ENCODE measurements at places on chromosomes 6 and 20.

GRCh38 chr6:167552961-167553735, 228.3 kb downstream of the TTLL2 start:
- no peak for DNase-seq

DNA sequence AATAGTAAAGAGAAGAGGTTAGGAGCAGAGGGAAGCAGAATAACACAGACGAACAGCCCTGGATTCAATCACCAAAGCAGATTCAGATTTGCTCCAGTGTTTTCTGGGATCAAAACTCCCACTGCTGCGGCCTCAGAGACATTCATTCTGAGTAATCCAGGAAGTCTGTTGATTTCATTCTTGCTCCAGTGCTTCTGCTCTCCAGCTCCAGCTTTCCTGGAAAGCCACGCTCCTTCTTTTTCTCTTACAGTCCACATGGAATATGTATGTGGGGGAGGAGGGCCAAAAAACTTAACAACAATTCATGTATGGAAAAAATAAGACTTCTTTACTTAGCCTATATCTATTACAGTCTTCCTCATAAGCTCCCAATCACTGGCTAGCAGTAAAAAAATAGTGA, 26.4 kb upstream of the UST start:
- no peak for DNase-seq

GRCh38 chr20:6104493-6105188, 18.2 kb downstream of the FERMT1 start:
- no peak for DNase-seq

- DNase-seq = peak; percentile 1
Measured at GRCh38 chr6:21987501-21987957, 309.3 kb downstream of the PRL start.

GRCh38 chr6:101662111-101662897, 268.8 kb downstream of the GRIK2 start:
- no peak for DNase-seq

- no peak for DNase-seq
Measured at GRCh38 chr6:64482631-64483030, 847.0 kb downstream of the PHF3 start.

GRCh38 chr6:63637865-63638445, 2.4 kb downstream of the PHF3 start:
- no peak for DNase-seq

- no peak for DNase-seq
Measured at GRCh38 chr6:79607000-79607399, 24.1 kb upstream of the SH3BGRL2 start.

GRCh38 chr20:47304287-47304686, 52.2 kb downstream of the ZMYND8 start:
- no peak for DNase-seq

GRCh38 chr20:18879262-18879661, 65.7 kb downstream of the SCP2D1 start:
- DNase-seq = no peak

DNA sequence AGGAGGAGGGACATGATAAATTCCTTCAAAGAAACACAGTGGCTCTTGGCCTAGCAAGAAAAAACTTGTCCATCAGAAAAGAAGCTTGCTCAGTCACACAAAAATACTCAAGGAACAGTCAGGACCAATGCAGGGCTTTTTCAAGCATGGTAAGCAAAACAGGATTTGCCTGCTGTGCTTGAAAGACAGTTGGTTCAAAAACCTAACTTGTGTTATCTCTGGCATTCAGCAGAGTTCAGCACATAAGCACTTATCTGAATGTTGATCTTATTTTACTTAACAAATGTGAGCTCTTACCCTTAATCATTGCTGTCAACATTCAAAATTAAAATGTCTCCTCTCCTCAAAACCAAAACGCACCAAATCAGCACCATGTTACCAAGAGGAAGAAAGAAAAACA, 38.3 kb downstream of the ATG5 start:
- DNase-seq = no peak

GRCh38 chr20:62426699-62427131, 624 bp downstream of the RBBP8NL start:
- DNase-seq = no peak

GRCh38 chr6:340991-341827, 48.9 kb downstream of the DUSP22 start:
- DNase-seq = no peak

DNA sequence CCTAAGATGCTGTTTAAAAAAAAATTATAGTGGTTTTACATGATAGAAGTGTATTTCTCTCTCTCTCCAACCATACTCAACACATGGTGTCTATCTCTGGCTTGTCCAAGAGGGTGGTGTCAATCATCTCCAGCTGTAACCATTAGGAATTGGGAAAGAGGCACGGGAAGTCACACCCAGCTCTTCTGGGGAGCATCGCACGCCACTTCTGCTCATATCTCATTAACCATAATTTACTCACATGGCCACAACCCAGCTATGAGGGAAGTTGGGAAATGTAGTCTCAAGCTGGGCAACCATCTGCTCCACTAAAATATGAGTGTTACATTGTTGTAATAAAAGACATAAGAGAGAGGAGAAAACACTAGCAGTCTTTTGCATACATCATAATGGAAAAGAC, 30.4 kb upstream of the TSHZ2 start:
- no peak for DNase-seq

DNA sequence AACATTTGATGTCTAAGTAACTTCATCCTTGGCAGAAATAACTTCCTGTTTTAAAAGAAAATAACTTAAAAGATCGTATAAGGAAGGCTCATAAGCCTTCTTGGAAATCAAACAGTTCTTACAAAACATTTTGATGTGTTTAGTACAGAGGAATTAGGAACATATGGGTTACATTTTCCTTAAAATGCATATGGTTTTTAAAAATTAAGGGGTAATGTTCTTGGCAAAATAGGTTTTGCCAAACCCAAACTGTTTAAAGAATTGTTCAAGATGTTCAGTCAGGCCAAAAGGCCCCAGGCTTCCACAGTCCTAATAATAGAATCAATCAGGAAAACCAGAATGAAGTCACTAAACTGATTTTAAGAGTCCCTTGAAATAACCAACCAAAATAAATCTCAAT, 142.7 kb upstream of the SLC35B3 start:
- no peak for DNase-seq

GRCh38 chr20:10367693-10367942, 66.4 kb downstream of the MKKS start:
- no peak for DNase-seq

- DNase-seq = no peak
Measured at GRCh38 chr6:14511061-14511586, 393.6 kb downstream of the CD83 start.

Measured in stimulated activated CD8-positive, alpha-beta memory T cell treated with anti-CD3 and anti-CD28 coated beads, Interleukin-12 subunit alpha, Interleukin-12 subunit beta, amount 100 ng/mL, for 4 hours (primary cell).